ENCODE measurements at places on chromosomes 11 and 22.

DNA sequence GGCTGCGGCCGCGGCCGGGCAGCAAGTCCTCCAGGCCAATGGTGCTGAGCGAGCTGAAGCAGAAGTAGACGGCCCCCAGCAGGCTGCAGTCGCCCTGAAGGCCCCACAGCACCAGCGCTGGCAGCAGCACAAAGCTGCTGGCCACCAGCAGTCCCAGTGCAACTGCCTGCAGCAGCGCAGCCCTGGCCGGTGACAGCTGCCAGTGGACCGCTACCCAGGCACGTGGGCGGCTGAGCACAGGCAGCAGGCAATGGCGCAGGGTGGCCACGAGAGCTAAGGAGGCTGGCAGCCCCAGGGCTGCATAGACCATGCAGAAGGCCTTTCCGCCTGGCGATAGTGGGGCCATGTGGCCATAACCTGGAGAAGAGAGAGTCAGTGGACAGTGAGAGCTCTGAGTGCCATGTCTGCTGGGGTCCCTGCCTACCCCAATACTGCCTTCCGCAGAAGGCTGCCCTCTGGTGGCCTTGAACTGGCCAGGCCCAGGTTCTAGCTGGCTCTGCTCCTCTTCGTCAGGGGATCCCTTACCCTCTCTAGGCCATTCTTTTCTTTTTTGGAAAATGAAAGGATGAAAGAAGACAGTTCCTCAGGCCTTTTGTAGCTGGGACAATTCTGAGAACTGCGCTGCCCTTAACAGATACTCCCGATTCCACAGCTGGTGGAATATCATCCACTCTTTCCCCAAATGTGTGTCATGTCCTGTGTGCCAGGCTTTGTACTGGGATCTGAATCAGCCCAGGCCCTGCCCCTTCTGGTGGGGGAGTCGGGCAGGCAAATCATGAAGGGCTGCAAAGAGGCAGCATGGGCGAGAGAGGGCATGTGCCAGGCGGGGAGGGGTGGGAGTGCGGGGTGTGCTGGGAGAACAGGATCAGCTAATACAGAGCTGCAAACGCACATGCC is 1.8 kb downstream of the KCNK7 start:
- DNase-seq, result no peak

DNA sequence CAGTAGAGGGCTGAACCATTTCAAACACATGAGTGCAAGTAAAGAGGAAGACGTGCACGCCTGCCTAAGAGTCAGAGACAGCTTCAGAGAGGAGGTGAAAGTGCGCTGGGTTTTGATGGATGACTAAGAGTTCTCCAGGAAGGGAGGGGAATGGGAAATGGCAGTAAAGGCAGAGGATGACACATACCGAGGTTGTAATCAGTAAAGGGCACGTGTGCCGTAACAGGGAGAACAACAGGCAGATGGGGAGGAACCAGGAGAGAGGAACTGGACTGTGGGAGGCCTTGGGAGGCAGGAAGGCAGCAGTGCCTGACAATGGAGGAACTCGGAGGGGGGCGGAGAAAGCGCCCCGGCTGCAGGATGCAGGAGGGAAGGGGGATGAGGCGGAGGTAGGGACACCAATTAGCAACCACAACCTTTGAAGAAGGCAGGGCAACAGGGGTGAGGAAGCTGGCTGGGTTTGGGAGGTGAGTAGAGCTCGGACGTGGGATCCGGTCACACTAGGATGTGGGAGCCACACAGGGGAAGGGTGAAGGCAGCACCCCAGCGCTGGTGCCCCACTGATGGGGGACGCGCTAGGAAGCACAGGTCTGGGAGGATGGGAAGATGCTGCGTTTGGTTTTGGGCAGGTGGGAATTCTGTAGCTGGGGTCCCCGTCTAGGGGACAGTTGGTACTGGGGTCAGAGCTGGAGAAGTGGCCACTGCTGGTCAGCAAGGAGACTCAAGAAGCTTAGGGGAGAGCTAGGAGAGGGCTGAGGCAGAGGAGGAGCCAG is 67.4 kb downstream of the SCUBE1 start:
- no peak for DNase-seq

- DNase-seq, result no peak
These were observed 11.9 kb downstream of the CHRM1 start for GRCh38 chr11:62909107-62909894.

- DNase-seq, result no peak
These were observed 14.8 kb upstream of the CARD10 start for GRCh38 chr22:37533995-37534394.

DNA sequence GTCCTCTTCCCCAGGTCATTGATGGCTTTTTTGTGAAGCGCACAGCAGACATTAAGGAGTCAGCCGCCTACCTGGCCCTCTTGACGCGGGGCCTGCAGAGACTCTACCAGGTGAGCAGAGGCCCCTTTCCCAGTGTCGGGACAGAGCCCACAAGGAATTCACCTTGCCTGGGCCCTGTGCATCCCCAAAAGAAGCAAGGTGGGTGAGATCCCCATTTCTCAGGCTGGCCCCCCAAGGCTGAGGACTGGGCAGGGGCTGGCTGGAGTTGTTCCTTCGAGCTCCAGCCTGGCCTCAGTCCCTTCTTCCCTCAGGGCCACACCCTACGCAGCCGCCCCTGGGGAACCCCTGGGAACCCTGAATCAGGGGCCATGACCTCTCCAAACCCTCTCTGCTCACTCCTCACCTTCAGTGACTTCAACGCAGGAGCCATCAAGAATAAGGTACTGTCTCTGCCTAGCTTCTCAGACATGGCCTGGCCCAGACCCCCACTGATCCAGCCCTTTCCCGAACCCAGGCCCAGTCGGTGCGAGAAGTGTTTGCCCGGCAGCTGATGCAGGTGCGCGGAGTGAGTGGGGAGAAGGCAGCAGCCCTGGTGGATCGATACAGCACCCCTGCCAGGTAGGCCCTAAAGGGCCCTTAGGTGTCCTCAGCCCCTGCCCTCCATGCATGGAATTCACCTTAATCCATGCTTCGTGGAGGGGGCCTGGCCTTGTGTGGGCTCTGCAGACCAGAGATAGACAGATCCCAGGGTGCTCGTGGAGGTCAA is 4.7 kb downstream of the MUS81 start:
- DNase-seq, result no peak

DNA sequence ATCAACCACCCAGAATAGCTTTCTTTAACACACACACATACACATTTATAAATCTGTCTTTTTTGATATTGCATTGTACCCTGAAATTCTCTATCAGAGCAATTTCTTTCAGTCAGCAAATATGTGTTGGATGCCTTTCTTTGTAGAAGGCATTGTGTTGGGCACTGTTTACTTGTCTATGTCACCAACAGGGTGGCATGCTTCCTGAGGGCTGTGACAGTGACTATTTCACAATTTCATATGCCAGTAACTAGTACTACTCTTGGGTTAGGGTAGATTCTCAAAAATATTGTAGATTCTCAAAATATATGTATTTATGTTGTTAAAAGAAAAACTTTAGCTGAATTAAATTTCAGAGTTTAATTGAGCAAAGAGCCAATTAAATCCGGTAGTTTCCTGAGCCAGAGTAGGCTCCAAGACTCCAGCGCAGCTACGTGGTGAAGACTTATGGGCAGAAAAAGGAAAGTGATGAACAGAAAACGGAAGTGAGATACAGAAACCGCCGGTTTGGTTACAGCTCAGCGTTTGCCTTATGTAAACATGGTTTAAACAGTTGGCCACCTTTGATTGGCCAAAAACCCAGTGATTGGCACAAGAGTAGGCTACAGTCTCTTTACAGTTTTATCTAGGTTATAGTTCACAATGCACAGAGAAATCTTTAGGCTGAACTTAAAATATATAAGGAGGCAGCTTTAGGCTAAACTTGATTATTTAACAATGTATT is 723.3 kb downstream of the NTM start:
- DNase-seq, result no peak

DNA sequence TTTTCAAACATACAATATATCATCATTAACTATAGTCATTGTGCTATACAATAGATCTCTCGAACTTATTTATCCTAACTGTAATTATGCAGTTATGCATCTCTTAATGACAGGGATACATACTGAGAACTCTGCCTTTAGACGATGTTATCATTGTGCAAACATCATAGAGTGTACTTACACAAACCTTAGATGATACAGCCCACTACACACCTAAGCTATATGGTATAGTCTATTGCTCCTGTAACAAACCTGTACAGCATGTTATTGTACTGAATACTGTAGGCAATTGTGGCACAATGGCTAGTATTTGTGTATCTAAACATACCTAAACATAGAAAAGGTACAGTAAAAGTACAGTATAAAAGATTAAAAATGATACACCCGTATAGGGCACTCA is 27.4 kb upstream of the NRGN start:
- no peak for DNase-seq

DNA sequence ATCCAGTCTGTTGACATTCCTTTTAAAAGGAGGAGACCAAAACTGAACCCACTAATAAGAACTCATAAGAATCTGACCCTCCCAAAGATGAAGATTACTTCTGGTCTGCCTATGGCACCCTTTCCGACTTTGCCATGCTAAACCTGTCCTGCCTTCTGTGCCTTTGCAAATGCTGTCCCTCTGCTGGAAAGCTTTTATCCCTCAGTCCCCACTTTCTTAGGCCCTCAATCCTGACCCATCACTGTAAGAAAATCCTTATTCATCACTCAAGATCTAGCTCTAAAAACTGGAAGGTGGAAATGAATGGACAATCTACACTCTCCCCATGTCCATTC is 10.4 kb downstream of the MPZL3 start:
- no peak for DNase-seq

- no peak for DNase-seq
These were observed 35.1 kb upstream of the PRSS23 start for GRCh38 chr11:86765203-86765602.

- no peak for DNase-seq
These were observed 3.2 kb upstream of the KLHDC7B start for GRCh38 chr22:50542416-50542927.

DNA sequence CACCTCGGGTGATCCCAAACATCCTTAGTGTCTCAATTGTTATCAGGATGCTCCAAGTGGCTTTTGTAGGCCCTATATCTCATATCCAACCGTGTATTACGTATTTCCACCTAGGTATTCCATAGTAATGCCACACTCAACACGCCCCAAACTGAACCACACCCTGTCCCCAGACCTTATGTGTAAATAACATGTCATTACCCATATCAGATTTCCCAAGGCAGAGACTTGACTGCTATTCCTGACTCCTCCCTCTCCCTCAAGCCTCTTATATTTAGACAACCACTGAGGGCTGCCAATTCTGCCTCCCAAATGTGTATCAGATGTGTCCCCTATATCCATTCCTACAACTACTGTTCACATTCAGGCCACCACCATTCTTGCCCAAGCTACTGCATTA is 132.8 kb upstream of the NCAM1 start:
- DNase-seq, result no peak

- no peak for DNase-seq
These were observed 31.7 kb downstream of the IGF2 start for GRCh38 chr11:2107521-2107920.

DNA sequence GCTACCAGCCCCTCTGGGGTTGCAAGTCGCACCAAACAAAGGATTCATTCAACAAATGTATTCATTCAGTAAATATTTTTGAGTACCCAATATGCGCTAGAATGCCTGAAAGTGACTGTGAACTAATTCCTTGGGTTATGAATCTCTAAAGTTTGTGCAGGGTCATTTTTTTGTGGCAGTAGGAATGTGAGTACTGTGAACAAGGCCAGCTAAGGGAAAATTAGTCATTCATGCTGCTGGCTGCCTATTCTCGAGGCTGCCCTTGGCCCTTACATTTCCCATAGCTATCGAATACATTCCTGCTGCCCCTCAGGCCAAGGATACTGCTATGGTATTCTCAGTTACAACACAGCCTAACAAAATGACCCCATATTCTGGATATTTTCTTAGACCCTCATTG is 141.6 kb downstream of the TRPC6 start:
- DNase-seq, result no peak

GRCh38 chr11:129375751-129376657 is at the start of gene BARX2:
BARX2 (plus strand) TSS chr11:129375848; CDS start chr11:129376036, 188 bp downstream.
- no peak for DNase-seq

GRCh38 chr11:8094656-8095055 is 13.6 kb downstream of the TUB start:
- no peak for DNase-seq

GRCh38 chr22:42646569-42647525 is 2.3 kb downstream of the CYB5R3 start:
- DNase-seq, result no peak

DNA sequence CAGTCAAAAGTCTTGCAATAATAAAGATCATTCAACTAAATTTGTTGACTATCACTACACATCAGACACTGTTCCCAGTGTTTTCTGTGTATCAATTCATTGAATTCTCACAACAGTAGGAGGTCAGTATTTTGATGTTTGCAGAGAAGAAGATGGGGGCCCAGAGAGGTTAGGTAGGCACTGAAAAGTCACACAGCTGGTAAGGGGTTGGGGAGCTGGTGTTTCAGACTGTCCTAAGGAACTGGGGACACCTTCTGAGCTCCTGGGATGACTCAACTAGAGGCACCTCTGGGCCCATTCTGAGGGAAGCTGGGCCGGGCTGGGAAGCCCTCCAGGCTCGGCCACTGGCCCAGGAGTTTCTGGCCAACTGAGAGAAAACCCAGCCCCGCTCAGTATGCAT is 180.0 kb downstream of the DSCAML1 start:
- DNase-seq, result no peak

DNA sequence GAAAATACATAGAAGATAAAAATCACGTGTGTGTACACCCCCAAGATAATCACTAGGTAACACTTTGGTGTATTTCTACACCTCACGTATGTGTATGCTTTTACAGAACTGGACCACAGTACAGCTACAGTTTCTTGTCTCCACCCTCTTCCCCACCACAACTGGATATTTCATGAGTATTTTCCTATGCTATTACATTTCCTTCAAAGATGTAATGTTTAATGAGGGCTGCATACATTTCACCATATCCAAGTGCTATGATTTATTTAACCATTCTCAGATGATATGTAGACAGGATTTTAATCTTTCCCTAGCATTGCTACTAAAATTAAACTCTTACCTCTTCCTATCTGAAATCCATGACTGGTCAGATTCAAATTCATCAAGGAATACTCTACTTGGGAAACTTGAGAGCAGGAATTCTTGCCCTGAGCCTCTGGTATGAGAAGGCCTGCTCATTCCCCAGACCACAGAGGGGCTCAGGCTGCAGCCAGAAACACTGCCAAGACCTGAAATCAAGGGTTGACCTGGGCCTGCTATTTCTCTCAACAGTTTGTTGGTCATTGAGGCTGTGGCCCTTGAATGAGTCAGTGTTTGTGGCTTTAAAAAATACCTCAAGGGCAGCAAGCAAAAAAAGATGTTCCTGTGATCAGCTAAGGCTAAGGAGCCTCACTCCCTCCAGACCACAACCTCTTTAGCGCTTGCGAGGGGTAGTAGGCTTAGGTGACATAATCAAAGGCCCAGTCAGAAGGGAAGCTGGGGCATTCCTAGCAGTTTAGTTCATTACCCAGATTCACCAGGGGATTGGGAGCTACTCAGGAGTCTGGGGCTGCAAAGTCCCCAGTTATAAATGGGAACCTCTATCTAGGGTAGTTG is 55.5 kb downstream of the ABTB2 start:
- no peak for DNase-seq

DNA sequence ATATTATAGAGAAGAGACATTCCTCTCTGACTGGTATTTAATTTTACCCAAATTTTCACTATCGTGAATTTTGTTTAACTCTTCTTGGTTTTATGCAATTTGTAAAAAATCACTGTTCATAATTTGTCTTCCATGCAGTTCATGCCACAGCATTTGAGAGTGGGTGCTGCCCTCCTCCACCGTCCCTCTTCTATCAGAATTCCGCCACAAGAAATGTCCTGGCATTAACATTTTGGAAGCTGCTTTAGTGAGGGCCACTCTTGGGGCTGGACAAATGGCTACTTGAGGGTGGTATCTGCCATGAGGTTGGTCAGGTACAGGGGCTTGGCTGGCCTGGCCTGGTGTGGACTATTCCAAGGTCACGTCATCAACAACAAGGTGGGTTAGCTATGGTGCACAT is 68.3 kb upstream of the CLDN5 start:
- DNase-seq, result no peak

Data from cortex of kidney (tissue), 1 donor.